ENCODE measurements at places on chromosomes 1 and 21.

GRCh38 chr1:215160351-215160750 lies 77.8 kb downstream of the KCNK2 start:
- DNase-seq, result no peak

- DNase-seq, result no peak
These were observed 30.5 kb downstream of the FMO4 start for GRCh38 chr1:171344473-171344820.

GRCh38 chr1:151739590-151740355 lies 18.5 kb downstream of the RIIAD1 start:
- DNase-seq, result no peak

DNA sequence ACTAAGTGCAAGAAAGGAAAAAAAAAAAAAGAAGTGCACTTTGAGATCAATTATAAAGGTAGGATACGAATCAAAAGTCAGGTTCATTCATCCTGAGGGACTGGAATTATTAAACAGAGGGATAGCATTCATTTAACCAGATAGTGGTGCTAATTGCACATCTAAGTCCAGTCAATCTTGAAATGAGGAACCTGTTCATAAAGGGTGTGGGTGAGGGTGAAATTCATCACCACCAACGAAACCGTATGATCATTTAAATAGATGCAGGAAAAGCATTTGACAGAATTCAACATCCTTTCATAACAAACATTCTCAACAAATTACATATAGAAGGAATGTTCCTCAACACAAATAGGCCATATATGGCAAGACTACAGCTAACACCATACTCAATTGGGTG lies 5.6 kb downstream of the CTSS start:
- DNase-seq, result no peak

GRCh38 chr1:22139817-22140216 lies 3.1 kb downstream of the WNT4 start:
- no peak for DNase-seq

DNA sequence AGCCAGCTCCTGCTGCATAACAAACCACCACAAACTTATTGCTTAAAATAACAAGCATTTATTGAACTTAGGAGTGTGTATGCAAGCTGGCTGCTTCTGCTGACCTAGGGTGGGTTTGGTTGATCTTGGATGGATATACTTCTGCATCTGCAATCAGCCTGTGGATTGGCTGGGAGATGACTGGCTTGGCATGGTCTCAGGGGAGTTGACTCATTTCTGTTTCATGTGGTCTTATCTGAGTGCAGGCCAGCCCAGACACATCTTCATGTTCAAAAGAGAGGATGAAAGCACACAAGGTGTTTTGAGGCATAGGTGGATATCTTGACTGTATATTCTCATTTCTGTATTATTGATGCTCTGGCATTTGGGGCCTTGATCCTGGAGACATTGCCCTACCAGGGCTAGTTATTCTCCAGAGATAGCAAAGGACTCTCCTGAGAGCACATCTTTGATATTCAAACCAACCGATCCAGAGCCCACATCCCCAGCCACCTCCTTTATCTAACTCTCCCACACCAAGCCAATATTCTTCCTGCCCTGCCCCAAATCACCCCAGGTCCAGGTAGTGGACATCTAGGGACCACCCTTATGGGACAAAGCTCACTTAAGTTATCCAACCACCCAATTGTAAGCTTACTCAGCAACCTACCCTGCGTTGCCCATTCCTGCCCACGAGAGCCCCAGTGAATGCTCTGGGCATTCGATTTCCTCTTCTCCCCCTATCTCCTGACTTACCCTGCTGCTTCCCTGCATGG lies 350.8 kb downstream of the PTPRU start:
- DNase-seq, result no peak

DNA sequence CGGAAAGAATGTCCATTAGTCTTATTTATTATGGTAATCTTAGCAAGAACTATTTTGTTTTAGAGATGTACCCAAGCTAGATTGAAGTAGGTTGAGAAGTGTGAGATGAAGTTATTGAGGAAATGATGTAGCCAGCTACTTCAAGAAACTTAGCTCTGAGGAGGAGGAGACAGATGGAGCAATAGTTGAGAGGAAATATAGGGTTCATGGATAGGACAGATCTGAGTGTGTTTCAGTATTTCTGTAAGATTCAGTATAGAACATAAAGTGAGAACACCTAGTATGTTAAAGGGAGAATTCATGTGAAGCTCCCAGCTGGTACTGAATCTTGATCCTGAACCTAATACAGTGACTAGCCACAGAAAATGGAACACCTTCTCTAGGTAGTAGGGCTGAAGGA lies 28.9 kb downstream of the TSNAX start:
- DNase-seq, result no peak

- DNase-seq, result no peak
These were observed 202.4 kb downstream of the HMCN1 start for GRCh38 chr1:185936641-185937040.

DNA sequence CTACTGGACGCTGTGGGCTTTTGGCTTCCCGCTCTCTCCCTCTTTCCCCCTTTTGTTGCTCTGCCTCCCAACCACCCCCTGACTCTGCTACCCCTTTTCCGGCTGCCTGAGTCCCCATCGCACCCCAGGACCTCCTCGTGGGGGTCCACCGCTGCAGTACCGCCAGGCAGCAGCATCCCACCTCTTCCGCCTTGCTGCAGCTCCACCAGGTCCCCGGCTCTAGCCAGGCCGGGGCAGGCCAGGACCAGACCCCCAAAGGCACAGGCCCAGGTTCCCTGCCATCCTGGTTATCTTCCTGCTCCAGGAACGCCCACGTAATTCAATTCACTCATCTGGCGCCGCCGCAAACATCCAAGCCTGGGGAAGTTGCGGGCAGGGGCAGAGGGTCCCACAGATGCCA lies 139.8 kb downstream of the LIPI start:
- DNase-seq, result no peak

GRCh38 chr1:241171991-241172390 lies 185.0 kb downstream of the RGS7 start:
- no peak for DNase-seq

- DNase-seq, result no peak
These were observed 163.7 kb downstream of the NTPCR start for GRCh38 chr1:233114159-233114558.

DNA sequence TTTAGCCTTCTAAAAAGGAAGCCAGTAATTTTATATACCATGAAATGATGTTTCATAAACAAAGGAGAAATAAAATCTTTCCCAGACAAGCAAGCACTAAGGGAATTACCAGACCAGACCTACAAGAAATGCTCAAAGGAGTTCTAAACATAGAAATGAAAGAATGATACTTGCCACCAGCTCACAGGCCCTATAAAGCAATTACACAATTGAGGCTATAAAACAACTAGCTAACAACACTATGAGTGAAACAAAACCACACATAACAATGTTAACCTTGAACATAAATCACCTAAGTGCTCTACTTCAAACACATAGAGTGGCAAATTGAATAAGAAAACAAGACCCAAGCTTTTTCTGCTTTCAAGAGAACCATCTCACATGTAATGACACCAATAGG lies 123.8 kb downstream of the BARHL2 start:
- DNase-seq, result no peak
